ENCODE measurements at places on chromosomes 1 and 21.

DNA sequence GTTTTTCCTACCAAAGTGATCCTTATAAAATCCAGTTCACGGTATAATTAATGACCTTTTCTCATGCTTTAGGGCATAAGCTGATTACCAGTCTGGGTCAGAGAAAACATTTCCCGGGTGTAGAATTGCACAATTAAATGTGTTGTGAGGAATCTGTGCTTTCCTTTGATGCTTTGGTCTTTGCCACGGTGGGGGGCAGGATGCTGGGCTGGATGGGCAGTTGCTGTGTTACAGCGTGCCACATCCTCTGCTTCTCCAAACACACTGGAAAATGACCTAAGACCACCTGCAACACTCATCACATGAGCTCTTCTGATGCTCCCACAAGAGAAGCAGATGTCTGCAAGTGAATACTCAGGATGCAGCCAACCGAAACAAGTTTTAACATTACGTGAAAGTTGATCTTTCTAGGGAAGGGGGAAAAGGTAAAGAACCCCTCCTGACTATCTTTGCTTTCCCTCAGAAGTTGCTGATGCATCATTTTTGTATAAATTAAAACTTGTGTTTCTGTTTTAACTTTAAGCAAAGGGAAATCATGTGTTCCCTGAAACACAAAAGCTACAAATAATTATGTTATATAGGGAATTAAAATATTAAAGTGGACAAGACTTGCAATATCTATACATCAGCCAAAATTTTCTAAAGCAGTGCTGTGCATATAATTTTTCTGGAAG, 515.3 kb upstream of the NR5A2 start:
- DNase-seq = no peak

DNA sequence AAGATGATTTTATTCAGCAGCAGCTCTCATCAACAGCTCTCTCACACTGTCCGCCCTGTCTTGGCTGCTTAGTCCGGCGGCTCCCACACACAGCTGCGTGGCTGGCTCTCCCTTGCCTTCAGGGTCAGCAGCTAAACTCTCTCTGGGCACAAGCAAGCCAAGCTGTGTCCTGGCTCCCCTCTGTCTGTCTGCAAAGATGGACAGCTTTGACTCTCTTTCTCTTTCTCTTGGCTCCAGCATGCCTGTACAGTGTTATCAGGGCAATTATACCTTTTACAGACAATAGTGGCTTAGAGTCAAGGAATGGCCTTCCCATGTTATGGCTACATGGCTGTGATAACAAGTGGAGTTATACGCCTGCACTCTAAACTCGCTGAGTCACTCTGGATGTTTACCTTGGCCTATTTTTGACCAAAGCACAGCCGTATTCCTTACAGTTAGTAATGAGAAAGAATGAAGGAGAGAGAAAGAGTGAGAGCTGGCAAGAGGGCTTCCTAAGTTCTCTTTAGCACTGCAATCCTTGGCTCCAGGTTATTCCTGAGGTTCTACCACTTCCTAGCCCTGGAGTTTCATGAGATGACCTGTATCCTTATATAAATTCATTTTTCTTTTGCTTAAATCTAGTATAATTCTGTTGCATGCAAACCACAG, 59.9 kb upstream of the ZSWIM5 start:
- no peak for DNase-seq

DNA sequence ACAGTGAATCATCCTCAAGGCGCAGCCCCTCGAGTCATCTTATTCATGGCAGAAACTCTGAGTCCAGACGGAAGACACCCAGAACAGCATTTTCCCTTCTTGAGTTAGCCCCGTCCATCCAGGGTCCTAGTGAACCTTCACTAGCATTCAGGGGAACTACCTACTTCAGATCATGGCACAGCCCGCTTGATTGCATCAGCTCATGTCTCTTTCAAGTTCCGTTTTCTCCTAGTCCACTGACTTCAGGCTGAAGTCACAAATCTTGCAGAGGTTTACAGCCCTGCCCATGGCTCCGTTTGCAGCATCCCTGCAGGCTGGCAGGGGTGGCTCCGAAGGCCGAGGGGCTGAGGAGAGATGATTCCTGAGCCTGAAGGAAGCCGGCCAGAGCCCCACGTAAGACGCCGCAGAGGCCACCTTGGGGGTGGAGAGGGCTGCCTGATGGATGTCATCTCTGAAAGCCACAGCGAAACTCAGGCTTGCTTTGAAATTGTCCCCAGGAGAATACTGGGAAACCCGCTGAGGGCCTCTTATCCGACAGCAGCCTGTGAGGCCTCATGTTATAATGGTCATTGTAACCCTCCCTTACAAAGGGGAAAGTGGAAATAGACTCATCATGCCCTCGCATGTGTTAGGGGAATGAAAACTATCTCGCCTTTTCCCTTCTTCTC, 310.2 kb upstream of the AJAP1 start:
- no peak for DNase-seq

- no peak for DNase-seq
Measured at GRCh38 chr1:218575856-218576255, 230.7 kb downstream of the TGFB2 start.

GRCh38 chr21:28380241-28380640, 612.4 kb downstream of the LTN1 start:
- DNase-seq = no peak

- DNase-seq = no peak
Measured at GRCh38 chr1:42936309-42937078, 22.2 kb downstream of the SLC2A1 start.

- DNase-seq = no peak
Measured at GRCh38 chr1:108009603-108010195, 44.7 kb upstream of the VAV3 start.

GRCh38 chr1:230072296-230072695, 5.3 kb downstream of the GALNT2 start:
- DNase-seq = no peak

GRCh38 chr21:14833241-14833640, 231.6 kb downstream of the NRIP1 start:
- no peak for DNase-seq

DNA sequence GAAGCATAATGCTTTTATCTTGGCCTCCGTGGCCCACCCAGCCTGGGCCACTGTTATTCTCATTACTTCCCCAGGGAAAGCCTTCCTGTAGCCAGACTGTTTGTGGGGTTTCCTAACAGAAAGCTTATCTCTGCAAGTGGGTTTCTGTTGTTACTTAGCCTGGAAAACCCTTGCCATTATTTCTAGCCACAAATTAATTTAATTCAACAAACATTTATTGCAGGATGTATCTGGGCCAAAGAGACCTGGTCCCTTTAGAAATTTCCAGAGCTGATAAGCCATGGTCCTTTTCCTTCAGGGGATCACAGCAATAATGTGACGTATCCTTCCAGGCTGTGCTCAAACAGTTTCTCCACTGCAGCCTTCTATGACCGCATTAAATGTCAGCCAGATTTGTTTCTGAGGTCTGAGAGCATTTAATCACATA, 20.9 kb downstream of the TNN start:
- DNase-seq = no peak

- no peak for DNase-seq
Measured at GRCh38 chr1:241612533-241613477, 27.4 kb downstream of the CHML start.

- DNase-seq = no peak
Measured at GRCh38 chr1:152165286-152166077, 6.5 kb upstream of the RPTN start.

DNA sequence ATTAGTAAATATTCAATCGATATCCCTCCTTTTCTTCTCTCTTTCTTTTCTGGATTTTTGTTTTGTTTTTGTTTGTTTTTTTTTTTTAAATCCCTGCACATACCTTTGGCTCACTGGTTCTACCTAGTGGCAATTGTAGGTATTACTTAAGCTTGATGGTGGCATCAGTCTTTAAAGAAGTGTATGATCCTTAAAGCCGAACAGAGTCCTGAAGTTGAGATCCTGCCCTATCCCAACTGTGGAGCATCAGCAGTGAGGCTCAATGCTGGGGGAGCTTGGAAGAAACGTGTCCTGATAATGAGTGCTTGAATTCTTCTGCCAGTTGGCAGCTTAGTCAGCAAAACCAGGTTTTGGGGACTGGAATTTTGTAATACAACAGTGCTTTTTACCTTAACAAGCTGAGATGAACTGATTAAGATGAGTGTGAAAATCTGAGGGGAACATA, 60.8 kb downstream of the FASLG start:
- no peak for DNase-seq

GRCh38 chr1:53065391-53065790, 3.4 kb downstream of the PODN start:
- no peak for DNase-seq

- DNase-seq = no peak
Measured at GRCh38 chr21:35925497-35925896, 134.8 kb downstream of the SETD4 start.

DNA sequence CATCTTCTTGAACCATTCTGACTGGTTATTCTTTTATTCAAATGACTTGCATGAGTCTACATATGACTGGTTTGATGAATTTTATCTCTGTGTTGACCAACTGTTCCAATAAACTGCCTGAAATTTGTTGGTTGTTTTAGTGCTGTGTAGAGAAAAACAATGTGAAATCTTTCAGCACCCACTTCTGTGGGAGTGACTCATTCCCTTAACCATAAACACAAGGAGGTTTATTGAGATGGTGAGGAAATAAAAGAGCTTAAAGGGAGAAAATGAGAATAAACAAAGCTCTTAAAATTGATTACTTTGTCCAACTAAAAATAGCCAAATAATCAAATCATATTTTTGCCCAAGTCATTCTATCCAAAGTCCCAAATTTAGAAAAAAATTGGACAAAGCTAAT, 341.1 kb downstream of the TGFB2 start:
- DNase-seq = no peak

GRCh38 chr1:158830904-158831507, at the start of gene MNDA:
Gene MNDA (plus strand): TSS chr1:158831351. CDS start chr1:158842154, 10,803 bp downstream.
- no peak for DNase-seq

GRCh38 chr1:22449636-22450035, 2.0 kb upstream of the ZBTB40 start:
- no peak for DNase-seq

- DNase-seq = no peak
Measured at GRCh38 chr1:14897080-14897449, 256.5 kb upstream of the TMEM51 start.

DNA sequence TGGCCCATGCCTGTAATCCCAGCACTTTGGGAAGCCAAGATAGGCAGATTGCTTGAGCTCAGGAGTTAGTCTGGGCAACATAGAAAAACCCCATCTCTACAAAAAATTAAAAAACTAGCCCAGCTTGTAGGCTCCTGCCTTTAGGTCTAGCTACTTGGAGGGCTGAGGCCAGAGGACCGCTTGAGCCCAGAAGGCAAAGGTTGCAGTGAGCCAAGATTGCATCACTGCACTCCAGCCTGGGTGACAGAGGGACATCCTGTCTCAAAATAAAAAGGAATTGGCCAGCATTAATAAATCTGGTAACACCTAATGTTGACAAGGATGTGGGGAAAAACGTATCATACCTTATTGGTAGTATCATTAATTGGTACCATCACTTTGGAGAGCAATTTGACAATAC, 396.2 kb downstream of the PLPP3 start:
- no peak for DNase-seq

Data from stimulated activated CD8-positive, alpha-beta memory T cell treated with anti-CD3 and anti-CD28 coated beads, Interleukin-2, amount 100 ng/mL, for 1 hour (primary cell).